NCI-H524 (cell line): ENCODE measurements at places on chromosomes 16 and 17.

DNA sequence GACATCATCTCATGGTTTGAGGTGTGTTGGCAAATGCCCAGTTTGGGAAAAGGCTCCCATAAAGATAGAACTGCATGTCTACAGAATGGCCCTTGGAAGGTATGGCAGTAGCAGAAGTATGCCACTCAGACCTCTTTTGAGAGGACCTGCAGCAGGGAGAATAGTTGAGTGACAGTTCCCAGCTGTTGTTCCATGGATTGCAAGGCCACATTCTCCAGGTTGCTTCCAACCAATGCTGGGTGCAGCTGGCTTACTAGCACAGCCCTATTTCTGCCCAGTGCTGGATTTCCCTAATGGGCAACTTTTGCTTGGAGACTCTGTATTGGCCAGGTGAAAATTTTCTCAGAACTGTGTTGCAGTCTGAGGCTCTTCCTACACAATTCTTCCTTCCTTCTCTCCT lies 266.2 kb downstream of the UTP18 start:
- no peak for DNase-seq

DNA sequence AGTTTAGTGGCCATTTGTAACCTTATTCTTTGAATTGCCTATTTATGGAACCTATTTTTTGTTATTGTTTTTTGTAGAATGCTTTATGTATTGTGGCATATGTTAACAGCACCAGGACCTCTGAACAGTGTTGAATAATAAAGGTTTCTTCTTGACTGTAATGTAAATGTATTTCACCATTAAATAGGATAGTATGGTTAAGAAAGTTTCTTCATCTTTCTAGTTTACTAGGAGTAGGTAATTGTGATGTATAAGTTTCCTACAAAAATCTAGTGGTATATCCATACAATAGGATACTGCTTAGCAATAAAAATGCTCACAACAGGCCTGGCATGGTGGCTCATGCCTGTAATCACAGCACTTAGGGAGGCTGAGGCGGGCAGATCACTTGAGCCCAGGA lies 52.3 kb downstream of the TAOK1 start:
- DNase-seq: no peak

DNA sequence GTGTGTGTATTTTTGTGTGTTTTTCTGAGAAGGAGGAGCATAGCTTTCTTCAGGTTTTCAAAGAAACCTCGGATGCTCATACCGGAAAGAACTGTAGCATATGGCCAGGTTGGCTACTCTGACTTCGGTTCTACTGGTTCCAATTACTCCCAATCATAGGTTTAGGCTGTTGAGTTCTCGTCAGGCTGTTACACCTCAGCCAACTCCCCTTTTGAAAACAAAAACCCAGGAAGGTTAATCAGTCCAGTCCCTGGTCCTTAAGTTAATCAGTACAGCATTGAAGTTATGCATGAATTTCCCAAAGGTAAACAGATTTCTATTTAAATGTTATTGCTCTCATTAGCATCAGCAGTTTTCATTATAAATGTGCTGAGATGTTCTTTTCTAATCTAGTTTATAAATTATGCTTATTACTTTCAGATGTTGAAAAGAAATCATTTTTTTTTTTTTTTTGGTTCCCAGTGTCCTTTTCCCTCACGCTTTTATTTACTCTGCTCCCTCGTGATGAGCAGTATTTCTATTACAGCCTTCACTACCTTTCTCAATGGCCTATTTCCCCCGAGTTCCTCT lies 111.0 kb downstream of the NPIPB5 start:
- no peak for DNase-seq

DNA sequence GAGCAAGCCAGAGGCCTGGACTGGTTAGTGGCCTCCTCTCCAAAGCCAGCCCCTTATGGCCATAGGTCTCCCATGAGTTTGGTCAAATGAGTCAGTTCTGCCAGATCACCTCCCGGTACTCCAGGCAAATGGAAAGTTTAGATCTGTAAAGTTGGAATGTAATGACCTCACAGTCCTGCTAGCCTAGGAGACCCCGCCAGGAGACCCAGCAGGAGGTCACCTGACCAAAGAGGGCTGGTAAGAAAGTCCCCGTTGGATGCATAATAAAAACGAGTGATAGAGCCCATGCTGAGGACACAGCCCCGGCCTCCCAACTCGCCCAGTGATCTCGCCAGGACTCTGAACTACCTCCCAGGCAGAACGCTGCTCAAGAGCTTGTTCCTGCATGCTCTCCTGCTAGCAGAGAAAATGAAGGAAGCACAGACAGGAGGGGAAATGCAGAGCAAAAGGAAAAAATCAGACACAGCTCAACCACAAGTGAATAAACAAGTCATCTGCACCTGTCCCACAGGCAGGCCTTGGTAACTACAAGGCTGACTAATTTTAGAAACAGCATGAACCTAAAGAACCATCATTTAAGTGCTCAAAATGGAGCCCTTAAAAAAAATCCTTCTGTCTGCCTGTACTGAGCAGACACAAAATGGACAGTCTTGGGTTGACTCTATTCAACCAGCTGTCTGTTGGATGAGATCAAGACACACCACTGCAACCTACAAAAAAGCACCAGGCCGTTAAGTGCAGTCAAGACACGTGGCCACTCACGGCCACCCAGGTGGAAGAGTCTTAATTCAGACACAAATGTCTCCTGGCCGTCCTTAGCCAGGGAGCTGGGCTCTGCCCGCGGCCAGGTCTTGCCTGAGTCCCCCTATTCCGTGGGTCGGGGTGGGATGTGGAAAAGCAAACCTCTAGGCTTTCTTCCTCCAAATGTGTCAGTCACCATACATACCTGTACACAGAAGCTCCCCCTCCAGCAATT lies 9.2 kb downstream of the CDIP1 start:
- no peak for DNase-seq

GRCh38 chr16:66964049-66964448 lies 3.0 kb downstream of the CES3 start:
- no peak for DNase-seq

DNA sequence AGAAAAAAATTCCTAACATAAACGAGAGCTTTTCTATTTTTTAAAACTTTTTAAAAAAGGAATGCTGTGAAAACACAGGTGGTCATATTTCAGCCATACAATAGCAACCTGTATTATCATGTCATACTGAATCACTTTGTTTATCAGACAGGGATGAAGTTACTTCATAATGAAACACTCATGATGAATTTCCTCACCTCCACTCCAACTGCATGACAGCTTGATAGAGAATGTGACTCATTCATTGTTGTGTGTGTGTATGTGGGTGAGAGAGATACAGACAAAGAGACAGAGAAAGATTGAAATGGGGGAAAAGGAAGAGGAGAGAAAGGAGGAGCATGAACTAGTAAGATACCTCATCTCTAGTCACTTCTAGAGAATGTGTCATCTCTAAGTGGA lies 109.0 kb downstream of the SYCE1L start:
- no peak for DNase-seq

GRCh38 chr17:19274893-19275292 lies 37.7 kb downstream of the EPN2 start:
- DNase-seq: no peak

GRCh38 chr17:78241277-78242023 lies 10.0 kb downstream of the TMEM235 start:
- peak; percentile 82 for DNase-seq

GRCh38 chr17:4711661-4712181 lies 1.3 kb downstream of the ARRB2 start:
- DNase-seq: no peak

GRCh38 chr17:67577429-67578141 lies 140.2 kb upstream of the NOL11 start:
- DNase-seq: no peak

- DNase-seq: peak; percentile 32
Measured at GRCh38 chr17:51487947-51488346, 227.6 kb downstream of the UTP18 start.

DNA sequence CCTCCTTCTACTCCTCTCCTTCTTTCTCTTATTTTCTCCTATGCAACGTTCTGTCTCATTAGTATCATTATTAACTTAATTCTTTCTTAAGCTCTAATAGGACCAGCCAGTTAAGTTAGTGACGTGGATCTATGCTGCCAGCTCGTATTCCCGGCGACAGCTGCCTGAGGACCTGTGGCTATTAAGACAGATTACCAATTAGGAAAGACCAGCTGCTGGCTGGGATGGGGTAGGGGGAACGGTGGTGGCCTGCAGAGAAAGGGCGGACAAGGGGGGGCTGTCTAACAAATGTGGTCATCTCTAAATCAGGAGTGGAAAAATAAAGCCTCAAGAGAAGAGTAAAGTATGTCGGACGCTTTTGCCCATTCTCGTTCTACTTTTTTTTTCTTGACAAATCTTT lies 770 bp upstream of the MYH3 start:
- DNase-seq: peak; percentile 91

DNA sequence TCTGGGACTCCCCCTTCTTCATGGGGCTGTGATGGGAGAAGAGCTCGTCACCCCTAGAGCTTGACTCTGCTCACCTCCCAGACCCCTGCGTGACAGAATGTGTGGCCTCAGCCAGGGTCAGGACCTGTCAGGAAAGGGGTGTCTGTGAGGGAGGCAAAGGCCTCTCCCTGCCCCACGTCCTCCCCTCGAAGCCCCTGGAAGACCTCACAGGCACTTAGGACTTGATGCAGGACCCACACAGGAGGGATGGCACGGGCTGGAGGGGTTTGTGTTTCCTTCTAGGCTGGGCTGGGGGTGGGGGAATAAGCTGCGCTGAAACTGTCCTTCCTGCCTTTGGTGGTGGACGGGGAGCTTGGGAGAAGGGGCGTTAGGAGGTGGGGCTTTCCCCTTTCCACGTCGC lies 11.0 kb upstream of the CLUH start:
- DNase-seq: no peak

DNA sequence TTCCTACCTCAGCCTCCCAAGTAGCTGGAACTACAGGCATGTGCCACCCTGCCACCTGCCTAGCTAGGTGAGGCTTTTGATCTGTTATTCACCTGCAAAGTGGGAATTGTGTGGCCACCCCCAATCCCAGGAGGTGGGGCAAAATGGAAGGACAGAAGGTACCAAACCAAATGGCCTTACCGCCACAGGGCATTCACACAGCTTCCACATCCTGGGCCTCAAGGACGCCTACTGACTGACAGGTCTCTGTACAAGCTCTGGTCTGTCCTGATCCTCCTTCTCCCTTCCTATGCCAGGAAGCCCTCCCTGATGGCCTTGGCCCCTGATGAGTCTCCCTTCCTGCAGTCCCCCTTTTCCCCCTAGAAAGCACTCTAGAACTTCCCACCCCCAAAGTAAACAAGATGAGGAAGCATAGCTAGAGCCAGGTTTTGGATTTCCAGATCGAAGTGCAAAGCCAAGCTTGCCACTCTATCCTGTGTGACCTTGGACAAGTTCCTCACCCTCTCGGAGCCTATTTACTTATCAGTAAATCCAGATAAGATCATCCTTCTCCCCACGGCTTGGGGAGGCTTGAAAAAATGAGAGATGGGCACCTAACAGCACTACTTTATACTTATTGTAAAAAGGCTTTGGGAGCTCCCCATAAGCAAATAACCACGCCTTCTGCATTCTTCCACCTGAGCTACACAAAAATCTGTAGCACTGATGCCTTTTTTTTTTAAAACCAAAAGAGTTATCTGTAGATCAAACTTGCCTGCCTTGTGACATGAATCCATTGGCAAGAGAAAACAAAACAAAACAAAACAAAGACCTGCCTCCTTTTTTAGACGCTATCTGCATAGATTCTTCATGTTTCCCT lies 4.5 kb downstream of the PLLP start:
- no peak for DNase-seq

DNA sequence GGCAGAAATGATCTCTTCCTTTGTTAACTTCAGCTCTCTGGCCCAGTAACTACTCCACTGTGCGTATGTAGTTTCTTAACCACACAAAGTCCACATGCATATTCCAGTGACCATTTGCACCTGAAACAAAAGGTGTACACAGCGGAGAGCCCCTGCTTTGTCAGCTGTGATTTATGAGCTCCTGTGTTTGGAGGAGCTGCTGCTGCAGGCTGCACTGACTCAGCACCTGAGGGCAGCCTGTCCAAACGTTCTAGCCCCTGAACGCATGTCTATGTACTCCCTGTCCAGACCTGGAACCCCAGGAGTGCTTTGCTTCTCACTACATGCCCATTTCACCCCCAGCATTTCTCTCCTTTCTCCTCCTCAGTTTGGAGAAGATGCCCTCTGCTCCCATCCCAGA lies 216.1 kb downstream of the ABCC12 start:
- DNase-seq: no peak

DNA sequence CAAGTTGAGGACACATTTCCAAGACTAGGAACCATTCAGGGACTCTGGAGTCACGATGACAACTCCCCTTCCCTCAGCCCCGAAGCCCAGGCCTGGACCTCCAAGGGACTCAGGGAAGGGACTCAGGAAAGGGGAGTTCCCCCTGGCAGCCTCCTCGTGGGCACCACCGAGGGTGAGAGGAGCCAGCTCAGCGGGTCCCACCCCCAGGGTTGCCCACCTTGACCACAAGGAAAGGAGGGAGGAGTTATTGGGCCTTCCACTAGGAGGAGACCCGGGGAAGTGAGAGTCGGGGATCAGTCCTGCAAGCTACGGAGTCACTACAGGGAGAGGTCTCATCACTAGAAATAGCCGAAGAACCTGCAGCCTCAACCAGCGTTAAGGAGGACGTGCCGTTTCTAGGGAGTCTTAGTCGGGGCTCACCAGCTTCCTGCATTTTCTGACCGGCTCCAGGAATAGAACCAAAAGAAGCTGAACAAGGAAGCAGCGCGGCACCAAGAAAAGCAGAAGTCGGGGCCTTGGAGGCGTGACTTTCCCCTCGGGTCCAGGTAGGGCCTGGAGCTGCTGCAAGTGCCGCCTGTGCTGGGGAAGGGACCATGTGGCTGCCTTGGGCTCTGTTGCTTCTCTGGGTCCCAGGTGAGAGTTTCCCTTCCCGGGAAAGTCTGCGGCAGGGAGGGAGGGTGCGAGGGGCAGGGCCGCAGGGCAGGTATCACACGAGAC lies at the start of gene CD300A:
TSS of gene CD300A (plus strand) at position 524 of the 717 bp plus-strand sequence. CDS start at position 594, 70 bp downstream.
- no peak for DNase-seq

GRCh38 chr17:80034791-80035686 lies 633 bp downstream of the TBC1D16 start:
- DNase-seq: no peak

DNA sequence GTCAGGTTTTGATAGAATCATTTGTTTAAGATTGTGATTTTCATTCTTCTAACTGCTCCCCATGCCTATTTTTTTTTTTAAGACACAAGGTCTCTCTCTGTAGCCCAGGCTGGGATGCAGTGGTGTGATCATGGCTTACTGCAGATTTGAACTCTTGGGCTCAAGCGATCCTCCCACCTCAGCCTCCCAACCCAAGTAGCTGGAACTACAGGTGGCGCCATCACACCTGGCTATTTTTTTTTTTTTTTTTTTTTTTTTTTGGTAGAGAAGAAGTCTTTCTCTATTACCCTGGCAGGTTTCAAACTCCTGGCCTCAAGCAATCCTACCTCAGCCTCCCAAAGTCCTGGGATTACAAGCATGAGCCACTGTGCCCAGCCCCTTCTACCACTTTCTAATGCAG lies 223.3 kb downstream of the CBLN1 start:
- DNase-seq: no peak

DNA sequence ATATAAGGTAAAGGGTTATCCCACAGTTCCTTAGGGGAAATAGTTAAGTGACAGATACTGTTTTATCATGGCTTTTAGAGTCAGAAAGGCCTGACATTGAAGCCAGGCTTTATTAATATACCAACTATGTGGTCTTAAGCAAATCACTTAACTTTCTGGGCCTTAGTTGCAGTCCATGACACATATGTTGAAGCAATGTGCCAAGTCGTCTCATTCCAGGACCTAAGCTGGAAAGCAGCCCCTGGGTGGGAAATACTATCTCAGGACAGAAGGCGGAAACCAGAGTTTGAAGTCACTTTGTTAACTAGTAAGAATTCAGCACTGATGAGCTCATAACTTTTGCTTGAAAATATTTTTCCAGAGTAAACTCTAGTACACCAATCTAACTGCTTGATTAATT lies 80.0 kb downstream of the USP32 start:
- no peak for DNase-seq

GRCh38 chr17:77476498-77476897 lies 335.7 kb downstream of the SEC14L1 start:
- DNase-seq: no peak
